ENCODE measurements at places on chromosomes 16 and 17.

DNA sequence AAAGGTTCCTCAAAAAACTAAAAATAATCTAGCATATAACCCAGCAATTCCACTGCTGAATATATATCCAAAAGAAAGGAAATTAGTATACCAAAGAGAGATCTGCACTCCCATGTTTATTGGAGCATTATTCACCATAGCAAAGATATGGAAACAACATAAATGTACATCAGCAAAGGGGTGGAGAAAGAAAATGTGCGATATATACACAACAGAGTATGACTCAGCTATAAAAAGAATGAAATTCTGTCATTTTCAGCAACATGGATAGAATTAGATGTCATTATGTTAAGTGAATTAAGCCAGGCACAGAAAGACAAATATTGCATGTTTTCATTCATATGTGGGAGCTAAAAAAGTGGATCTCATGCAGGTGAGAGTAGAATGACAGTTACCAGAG, 279.6 kb upstream of the AXIN2 start:
- no peak for DNase-seq

DNA sequence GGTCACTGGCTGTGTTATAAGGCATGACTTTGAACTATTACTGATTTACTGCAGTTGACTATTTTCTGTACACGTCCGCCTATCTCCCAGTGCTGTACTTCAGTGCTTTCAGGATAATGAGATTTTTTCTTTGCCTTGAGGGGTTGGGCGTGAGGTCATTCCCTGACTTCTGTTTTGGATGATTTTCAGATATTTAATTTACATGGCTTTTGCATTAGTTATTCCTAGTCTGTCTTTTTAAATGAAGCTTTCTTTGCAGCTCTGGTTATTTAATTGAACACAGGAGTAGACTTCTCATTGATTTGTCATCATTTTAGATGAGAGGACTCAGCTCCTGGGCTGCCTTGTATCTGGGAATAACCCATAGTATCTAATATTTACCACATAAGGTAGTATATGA, 23.7 kb downstream of the WIPF2 start:
- DNase-seq: no peak

DNA sequence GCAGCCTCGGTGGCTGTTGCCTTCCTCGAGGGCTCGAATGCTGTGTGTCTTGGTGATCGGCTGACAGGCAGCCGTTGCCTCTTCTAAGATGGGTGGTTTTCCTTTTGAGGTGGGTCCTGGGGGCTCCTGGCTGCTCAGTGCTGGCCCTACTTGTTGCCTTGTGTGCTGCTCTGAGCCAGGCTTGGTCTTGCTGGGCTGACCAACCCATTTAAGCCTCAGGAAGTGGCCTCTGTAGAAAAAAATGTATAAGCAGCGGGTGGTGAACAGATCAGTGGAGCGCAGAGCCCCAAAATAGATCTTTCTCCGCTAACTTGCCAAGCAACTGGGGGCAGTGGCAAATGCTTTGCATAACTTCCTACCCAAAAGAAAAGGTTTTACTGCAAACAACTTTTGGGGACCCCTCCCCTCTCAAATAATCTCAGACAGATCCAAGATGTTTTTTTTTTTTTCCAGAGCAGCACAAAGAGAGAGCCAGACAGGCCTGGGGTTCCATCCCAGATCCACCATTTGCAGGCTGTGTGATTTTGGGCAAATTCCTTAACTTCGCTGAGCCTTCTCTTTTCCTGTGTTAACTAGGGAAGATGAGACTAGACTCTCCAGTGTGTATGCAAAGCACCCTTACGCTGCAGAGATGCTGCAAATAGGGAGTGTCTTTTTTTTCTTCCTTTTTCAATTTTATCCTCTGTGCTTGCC, 42.5 kb downstream of the PLCG2 start:
- no peak for DNase-seq

GRCh38 chr17:63170795-63171194, 204.8 kb downstream of the TANC2 start:
- no peak for DNase-seq

DNA sequence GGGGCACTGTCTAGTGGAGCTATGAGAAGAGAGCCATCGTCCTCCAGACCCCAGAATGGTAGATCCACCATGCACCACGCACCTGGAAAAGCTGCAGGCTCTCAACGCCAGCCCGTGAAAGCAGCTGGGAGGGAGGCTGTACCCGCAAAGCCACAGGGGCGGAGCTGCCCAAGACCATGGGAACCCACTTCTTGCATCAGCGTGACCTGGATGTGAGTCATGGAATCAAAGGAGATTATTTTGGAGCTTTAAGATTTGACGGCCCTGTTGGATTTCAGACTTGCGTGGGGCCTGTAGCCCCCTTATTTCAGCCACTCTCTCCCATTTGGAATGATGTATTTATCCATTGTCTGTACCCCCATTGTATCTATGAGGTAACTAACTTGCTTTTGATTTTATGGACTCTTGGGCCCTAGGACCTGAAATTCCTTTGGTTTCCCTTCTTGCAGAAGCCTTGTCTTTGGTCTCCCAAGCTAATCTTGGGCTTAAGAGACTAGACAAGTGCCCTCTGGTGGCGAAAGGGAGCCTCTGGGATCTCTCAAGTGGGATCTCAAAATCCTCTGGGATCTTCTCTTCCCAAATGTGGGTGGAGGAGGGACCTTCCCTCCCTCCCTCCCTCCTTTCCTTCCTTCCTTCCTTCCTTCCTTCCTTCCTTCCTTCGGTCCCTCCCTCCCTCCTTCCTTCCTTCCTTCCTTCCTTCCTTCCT, 58.2 kb upstream of the HAPSTR1 start:
- DNase-seq: no peak

- DNase-seq: peak; percentile 18
These were observed at the start of gene IL21R for GRCh38 chr16:27401768-27402568. Gene IL21R, plus strand, starts transcription at chr16:27402174. Its CDS starts 27,898 bp downstream, at chr16:27430072.

GRCh38 chr17:70292366-70292765, 123.0 kb downstream of the KCNJ2 start:
- DNase-seq: no peak

GRCh38 chr17:3887804-3888203, 5.0 kb downstream of the CAMKK1 start:
- DNase-seq: no peak

GRCh38 chr16:2532494-2533141, 1.4 kb upstream of the CEMP1 start:
- DNase-seq: peak; percentile 57

DNA sequence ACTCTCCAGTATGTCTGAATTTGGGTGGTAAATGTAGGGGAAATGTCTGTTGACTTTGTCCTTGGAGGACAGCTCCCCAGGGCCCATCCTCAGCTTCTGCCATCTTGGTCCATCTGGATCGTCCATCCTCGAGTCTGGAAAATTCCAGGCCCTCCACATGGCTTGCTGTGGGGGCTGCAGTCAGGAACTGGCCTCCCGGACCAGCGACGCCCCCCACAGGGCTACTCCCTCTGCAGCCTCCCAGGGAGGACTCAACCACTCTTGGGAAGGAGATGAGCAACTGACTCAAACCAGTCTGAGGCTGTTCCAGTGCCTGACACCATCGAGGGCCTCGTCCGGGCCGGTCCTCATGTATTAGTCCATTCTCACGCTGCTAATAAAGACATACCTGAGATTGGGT, 5.5 kb upstream of the ZG16B start:
- no peak for DNase-seq

DNA sequence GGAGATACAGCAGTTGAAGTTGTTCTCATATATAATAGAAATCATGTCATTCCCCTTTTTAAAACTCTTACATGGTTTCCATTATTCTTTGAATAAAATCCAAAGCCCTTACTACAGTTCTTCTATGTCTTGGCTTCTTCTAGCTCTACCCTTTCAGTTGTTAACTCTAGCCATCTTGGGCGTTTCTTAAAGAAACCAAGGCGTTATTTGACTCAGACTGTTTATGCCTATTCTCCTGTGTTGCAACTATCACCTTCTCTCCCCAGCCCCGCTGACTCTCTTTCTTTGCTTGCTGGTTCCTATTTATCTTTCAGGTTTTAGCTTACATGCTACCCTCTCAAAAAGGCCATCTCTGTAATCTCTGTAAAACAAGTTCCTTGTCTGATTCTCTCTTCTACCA, 32.7 kb downstream of the NFATC3 start:
- no peak for DNase-seq

DNA sequence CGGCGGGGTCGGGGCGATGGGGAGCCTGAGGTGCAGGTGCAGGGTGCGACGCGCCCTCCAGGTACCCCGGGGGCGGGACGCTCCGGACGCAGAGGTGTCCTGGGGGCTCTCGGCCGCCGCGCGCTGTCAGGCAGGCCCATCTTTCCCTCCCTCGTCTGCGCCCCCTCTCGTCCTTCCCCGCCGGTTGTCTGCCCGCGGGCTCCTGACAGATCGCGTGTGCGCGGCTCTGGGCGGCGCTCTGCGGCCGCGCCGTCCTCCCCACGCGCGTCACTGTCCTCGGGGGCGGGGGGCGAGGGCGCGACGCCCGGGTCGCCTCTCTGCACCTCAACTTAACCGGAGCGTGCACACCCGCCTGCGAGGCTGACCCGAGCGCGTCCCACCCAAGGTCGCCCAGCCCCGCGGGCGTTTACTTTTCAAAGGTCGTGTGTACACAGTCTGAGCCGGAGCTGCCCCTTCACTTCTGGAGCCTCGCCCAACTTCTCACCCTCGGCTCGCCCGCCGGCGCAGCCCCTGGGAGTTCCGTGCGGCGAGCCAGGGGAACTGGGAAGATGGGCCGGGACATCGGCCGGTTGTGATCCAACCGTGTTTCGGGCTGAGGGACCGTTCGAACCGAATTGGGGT, 512 bp downstream of the AKAP1 start:
- DNase-seq: peak; percentile 79

- DNase-seq: no peak
These were observed 648.9 kb downstream of the WWOX start for GRCh38 chr16:78748220-78748929.

- no peak for DNase-seq
These were observed 42.0 kb downstream of the ABCA9 start for GRCh38 chr17:69018687-69019086.

DNA sequence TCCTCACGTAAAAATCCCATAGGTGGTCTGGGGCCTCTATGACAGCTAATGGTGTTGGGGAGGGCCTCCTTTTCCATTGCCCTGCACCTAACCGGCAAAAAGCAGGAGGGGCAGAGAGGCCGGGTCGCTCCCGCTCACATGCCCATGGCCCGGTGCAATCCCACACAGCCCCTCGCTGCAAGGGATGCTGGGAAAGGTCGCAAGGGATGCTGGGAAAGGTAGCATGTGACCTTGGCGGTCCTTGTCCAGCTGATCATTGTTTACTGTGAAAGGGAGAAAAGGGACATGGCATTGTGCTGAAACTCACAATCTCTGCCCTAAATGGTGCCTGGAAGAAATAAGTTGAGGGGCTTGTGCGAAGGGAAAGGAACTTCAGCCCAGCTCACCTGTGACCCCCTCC, 10.0 kb downstream of the DEF8 start:
- DNase-seq: no peak

DNA sequence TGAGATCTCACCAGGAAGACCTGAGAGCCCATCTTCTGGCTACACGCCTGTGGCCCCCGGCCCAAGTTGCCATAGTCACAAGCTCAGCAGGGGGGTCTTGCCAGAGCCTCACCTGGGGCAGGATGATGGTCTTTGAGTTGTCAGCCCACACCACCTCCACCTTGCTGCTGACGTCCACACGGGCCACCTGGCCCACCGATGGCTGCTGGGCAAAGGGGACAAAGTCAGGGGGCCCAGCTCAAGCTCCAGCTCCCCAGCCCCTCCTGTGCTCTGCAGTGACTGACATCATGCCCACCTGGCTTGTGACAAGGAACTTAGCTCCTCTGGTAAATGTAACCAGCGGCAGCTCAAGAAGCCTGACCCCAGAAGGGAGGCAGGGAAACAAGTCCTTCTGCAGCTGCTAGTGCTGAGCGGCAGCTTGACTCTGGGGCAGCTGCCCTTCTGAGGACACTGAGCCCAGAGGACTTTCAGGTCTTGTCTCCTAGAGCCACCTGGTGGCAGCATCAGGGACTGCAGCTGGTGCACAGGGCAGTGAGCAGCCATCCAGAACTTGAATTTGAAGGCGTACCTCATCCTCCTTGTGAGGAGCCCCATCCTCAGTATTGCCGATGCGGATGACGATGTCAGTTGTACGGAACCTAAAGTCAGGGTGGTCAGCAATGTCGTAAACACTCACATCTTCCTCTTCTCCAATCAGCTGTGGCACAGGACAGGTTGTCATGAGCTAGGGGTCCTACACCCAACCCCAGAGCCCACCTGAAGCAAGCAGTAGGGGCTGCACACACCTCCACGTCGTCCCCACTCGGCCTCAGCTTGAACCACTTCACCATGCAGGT, 13.5 kb downstream of the SPHK1 start:
- DNase-seq: peak; percentile 78

DNA sequence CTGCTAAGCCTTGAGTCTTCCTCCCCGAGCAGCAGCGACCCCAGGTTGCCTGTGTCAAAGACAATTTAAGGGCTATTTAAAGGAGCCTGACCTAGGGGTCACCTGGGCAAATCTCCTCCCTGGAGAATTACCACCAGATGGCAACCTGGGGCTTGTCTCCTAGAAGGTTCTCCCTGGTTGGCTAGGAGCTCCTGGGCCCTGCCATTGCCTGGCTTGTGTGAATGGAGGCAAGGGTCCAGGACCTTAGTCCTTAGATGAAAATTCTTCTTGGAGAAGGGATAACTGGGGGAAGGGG, 51.3 kb upstream of the TAC4 start:
- DNase-seq: no peak

DNA sequence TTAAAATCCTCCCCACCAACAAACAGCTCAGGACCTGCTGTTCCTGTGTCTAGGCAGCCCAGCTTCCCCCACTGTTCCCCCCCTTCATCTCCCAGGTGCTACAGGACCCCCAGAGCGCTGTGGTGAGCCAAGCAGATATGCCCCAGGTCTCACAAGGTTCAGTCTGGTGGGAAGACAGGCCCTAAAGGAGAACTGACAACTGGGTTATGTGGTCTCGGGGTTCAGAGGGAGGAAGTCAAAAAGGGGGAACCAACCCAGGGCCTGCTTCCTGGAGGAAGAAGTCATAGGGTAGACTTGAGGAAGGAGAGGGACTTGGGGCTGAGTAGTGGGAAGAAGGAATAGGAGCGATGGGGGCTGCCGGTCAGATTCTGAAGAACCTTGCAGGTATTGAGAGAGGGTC, 2.6 kb downstream of the RIPOR1 start:
- DNase-seq: no peak

- DNase-seq: no peak
These were observed 19.6 kb upstream of the P2RX1 start for GRCh38 chr17:3935825-3936355.

- DNase-seq: no peak
These were observed 37.6 kb downstream of the OR3A1 start for GRCh38 chr17:3260600-3260999.

DNA sequence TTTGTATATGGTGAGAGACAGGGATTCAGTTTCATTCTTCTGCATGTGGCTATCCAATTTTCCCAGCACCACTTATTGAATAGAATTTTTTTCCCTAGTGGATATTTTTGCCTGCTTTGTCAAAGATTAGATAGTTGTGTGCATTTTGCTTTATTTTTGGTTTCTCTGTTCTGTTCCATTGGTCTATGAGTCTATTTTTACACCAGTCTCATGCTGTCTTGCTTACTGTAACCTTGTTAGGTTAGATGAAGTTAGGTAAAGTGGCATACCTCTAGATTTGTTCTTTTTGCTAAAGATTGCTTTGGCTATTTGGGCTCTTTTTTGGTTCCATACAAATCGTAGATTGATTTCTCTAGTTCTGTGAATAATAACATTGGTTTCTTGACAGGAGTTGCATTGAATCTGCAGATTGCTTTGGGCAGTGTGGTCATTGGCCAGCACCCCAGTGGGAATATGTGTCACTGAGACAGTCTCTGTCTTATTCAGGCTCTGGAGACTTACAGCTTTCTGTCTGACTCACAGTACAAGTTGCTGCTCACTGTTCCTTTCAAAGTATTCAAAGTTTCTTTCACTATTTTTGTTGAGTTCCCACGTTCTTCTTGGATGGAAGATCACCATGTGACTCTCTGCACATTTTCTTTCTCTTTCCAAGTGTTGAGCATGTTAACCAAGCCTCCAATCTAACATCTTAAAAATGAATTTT, 709.1 kb downstream of the CDH11 start:
- DNase-seq: no peak

All from brain (organoid and tissue), 16 donors.